ENCODE measurements at places on chromosomes 2 and 18.

- DNase-seq: no peak
These were observed 12.6 kb upstream of the KCNG2 start for GRCh38 chr18:79784965-79785770.

GRCh38 chr2:223998948-223999347 is 40.1 kb downstream of the SERPINE2 start:
- DNase-seq: no peak

DNA sequence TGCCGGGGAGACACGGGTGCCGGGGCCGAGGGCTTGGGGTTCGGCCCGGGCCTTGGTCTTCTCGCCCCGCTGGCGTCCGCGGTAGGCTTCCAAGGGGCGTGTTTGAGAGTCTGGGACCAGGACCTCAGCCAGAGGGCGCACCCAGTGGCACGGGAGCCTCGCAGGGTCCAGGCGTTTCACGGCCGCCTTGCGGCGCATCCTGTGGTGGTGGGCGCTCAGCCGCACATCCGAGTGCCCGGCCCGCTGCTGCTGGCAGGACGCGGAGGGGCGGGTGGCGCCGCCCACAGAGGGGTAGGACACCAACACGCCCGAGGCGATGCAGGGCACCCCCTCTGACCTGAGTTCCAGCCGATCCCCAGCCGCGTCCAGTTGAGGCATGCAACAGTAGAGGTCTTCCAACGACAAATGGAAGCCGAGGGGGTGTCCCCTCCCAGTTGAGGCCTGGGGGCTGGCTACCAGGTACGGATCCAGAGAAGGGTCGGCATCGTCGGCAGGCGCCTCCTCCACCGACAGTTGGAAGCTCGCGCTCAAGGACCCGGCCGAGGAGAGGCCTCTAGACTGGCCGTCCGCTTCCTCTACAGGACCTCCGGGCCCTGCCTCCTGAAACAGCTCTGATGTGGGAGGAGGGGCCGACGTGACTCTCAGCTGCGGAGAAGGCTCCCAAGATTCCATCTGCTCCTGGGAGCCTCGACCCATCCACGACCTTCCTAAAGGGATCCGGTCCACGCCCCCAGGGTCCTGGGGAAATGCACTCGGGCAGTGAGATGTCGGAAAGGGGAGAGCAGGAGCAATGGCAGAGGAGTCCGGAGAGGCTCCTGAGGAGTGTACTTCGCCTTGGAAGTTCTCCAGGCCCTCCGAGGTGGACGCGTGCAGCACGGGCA is 6.3 kb downstream of the C2orf81 start:
- no peak for DNase-seq

DNA sequence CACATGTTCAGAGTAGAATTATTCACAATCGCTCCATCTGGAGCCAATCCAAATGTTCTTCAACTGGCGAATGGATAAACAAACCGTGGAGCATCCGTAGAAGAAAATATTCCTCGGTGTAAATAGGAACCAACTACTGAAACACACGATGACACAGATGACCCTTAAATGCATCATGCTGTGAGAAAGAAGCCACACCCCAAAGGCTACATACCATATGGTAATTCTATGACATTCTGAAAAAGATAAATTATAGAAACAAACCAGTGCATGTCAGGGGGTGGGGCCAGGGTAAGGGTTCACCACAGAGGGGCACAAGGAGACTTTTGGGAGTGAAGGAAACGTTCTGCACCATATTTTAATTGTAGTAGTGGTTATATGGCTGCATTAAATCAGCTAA is 312.2 kb upstream of the SMIM21 start:
- DNase-seq: no peak

DNA sequence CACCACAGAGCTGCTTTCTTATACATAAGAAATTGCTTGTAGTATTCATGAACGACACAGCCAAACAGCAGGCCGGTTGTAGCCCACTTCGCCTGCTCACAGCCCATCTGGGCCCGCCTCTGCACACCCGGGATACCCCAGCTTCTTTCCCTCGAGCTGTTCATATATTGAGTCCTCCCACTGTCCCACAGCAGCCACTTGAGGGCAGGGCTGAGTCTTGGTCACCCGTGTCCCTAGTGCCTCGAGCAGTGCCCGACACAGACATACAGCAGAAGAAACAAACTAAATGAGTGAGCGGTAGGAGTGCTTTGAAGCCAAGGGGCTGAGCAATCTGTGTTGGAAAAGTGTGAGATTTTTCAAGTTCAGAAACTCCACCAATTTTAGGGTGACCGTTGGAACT is 251.4 kb downstream of the KLHL29 start:
- DNase-seq: peak; percentile 24

DNA sequence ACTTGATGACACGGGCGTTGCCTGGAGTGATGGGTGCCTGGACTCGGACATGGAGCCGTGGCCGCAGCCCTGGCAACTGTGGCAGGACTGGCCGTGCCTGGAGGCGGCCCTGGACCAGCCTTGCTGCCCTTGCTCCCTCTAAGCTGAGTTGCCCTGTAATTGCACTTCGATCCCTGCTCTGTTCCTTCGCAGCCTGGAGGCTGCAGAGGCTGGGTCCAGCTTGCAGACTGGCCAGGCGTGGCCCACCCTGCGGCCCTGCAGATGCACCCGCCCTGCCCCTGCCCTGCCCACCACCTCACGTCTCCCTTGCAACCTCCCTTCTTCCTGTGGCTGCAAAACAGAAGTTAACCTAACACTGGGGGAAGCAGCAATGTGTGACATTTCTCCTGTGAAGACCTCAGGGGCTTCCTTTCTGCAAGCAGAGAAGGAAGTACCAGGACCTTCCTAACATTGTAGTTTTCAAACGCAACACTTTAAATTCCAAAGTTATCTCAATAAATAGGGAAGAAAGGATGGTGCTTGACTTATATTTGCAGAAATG is 174.6 kb upstream of the TPO start:
- no peak for DNase-seq

DNA sequence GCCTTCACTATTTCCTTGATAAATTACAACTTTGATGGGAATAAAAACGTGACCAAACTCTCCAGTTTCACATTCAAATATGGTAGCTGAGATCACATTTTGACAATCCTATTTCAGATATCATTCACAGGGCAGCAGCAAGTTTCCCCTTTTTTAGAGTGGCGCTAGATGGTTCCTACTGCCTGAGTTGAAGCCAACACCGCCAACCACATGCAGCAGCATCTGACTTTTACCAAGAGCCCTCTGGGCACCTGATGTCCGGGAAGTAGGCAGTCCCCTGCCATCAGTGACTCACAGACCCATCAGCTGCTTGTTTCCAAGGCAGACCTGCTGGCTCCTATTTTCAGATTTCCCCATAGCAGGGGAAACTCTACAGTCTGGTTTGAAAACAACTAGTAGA is 4.0 kb upstream of the MREG start:
- DNase-seq: peak; percentile 20

DNA sequence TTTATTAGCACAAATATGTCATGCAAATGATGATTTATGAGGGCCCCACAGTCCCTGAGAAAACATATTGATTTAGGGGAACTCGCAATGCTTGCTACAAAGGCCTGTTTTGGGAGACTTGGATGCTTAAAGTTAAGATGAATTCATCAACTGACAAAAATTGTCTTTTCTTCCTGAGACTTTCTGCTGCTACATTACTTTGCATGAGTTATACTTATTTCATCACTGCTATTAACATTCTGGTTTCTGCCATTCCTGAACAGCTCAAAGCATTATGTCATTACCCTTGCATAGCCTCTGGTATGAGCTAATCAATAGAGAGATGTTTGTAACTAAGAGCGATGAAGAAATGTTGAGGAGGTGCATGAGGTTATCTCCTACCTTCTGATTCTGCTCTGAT is 74.4 kb downstream of the SOX11 start:
- no peak for DNase-seq

DNA sequence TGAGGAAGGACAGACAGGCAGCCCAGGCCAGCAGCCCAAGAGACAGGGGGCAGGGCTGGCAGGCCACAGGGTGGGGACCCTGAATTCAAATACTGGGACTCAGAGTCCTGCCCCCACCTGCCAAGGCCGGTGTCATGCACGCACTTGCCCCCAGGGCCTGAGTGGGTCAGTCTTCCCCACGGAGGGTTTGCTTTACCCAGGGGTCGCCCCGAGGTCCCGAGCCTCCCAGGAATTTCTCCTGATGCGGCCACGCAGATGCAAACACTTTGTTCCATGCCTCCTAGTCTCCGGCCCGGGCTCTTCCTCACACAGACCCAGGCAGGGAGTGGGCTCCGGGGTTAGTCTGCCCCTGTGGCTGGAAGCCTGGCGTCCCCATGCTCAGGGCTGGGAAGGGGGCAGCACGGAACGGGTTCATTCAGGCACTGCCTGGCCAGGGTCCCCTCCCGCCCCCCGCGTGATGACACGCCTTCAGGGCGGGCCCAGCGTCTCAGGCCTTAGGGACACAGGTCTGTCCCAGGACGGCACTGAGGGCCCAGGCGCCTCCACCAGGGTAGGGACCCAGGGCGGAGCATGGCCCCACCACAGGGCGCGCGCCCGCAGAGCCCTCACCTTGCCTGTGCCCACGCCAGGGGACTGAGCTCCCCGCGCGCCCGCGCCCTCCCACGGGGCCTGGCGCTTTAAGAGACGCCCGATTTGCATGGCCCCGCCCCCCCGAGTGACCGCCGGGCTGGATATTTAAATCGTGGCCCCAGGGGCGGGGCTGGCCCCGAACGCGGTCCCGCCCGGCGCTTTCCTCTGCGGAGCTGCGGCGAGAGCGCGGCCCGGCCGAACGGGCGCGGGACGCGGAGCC is at the start of gene SNED1:
TSS of gene SNED1 (plus strand) at position 763 of the 850 bp plus-strand sequence. CDS start 220 bp downstream, outside the sequence.
- DNase-seq: peak; percentile 34

DNA sequence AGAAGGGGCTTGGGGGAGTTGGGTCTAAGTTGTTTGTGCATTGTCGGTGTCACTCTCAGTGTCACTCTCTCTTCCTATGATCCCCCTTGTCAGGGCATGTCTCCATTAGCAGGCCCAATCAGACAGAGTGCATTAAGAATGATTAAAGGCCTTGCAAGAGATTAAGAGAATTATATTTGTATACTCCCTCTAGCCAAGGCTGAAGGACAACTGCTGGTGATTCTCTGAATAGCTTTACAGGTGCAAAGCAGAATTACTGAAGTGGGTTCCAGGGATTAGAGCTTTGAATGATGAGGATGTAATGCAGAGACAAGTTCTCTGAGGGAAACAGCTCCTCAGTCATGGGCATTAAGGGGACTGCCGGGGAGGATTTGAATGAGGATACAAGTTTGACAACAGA is 104.8 kb upstream of the LGALSL start:
- DNase-seq: no peak

DNA sequence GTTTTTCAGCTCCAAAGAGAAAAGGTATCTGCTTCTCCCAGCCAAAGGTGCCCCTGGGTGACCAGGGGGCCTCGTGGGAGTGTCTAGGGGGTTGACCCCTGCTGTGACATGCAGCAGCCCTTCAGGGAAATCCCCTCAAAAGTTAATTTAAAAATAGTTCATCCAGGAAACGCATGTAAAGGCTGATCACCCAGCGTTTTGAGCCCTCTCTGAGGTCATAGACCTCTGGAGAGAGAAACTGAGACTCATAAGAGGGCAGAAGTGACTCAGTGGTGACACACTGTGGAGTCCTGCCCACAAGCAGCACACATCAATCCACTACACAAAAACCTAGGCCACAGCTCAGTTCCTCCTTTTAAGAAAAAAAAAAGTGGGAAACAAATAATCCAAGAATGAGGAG is 11.9 kb downstream of the GAL3ST2 start:
- DNase-seq: no peak

DNA sequence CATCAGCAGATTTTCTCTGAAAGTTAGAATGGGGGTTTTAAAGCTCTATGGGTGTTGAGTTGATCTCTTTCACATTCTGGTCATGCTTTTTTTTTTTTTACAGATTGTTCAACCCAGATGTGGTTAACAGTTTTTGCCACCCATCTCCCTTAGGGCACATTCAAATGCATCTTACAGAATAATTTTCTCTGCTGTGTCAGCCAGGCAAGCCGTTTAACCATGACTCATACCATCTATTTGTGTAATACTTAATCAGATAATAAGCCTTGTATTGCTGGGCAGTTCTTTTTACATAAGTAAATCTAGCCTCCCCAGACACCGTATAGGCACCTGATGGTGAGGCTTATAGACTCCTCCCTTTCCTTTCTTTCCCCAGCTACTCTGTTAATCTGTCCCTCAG is 62.0 kb downstream of the TGIF1 start:
- DNase-seq: peak; percentile 85

- DNase-seq: peak; percentile 85
These were observed 52.6 kb upstream of the RAB27B start for GRCh38 chr18:54775686-54776085.

- DNase-seq: peak; percentile 51
These were observed 37.1 kb downstream of the ARHGEF4 start for GRCh38 chr2:130873700-130874346.

DNA sequence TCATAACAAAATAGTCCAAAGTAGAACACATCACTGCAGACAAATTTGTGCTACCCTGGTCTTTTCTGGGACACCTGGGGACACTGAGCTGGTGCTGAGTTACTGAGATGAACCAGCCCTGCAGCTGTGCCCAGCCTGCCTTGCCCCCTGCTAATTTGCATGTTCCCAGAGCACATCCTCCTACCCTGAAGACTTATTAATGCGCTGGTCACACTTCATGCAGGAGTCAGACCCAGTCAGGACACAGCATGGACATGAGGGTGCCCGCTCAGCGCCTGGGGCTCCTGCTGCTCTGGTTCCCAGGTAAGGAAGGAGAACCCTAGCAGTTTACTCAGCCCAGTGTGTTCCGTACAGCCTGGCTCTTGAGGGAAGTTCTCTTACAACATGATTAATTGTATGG is 1518.3 kb downstream of the RPIA start:
- no peak for DNase-seq

DNA sequence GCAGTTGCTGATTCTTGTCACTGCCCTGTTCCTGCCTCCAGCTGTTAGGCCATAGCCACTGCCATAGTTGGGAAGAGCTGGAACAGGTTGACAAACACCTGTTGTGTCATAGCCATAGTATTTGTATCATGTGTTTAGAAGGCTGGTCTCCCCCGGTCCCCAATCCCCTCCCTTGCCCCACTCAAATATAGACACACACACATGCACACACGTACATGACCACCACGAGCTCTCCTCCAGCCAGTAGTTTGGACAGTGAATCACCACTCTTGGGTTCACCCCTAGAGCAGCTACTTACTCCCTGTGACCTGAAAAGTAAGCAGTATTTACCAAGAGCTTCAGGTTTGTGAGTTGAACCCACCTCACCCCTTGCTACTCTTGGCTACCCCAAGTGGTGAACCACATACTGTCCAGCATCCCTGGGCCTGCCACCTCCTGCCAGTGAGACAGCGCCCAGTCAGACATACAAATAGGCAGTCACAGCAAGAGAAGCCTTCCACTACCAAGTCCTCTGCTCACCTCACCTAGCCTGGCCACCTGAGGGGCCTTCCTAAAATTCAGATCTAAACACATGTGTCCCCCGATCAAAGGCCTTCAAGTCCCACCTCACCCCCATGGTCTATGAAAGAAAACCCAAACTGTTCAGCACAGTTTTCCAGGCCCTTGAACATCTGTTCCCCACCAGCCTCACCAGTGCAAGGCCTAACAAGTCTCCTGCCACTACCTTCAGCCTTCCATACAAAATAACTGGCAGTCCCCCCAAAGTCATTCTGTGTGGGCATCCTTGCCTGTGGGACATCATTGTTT is 7.1 kb downstream of the PCBP1 start:
- DNase-seq: no peak

GRCh38 chr2:111142101-111142500 is 21.4 kb downstream of the BCL2L11 start:
- no peak for DNase-seq

Measured in HFFc6 (cell line).